ENCODE measurements at places on chromosomes 16 and 17.

- no peak for DNase-seq
These were observed 52.7 kb downstream of the ASIC2 start for GRCh38 chr17:33240362-33240761.

GRCh38 chr17:77393274-77393600 is 252.5 kb downstream of the SEC14L1 start:
- no peak for DNase-seq

GRCh38 chr17:68398691-68399637 is 58.3 kb downstream of the WIPI1 start:
- DNase-seq = no peak

DNA sequence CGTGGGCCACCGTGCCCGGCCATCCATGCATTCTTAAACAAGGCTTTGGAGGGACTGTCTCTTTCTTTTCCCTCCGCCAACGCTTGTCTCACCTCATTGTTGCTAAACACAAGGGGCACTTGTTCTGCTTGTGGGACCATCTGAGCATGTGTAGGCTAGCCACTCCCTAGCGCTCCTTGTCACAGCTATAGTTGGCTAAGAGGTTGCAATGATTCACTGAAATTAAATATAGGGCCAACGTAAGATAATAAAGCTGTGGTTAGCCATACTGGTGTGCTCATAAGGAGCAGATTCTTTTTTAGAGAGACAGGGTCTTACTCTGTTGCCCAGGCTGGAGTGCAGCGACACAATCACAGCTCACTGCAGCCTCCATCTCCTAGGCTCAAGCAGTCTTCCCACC is 41.2 kb downstream of the KIAA0513 start:
- no peak for DNase-seq

DNA sequence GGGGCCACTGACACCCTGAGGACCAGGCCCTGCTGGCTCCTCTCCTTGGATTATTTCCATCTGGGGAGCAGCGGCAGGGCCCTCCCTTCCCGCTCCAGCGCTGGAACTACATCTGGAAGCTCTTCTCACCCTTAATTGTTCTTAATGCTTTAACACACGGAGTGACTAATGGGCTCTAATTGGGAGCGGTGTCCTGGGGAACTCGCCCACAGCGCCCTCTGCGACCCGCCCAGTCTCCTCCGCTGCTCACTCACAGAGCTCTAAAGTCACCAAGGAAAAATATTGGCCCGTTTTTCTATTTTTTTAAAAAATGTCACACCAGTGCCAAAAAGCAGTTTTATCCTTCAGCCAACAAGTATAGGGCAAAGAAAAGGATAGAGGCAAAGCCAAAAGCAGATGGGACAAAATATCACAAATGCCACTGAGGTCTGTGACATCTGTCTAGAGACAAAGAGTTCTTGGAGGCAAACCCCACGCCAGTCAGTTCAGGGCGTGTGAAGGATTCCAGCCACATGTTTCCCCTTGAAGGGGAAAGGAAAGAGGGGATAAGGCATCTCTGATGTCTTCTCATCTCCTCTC is 134.7 kb downstream of the RBFOX3 start:
- no peak for DNase-seq

- DNase-seq = no peak
These were observed 46.1 kb downstream of the ARHGAP17 start for GRCh38 chr16:24969071-24969470.

DNA sequence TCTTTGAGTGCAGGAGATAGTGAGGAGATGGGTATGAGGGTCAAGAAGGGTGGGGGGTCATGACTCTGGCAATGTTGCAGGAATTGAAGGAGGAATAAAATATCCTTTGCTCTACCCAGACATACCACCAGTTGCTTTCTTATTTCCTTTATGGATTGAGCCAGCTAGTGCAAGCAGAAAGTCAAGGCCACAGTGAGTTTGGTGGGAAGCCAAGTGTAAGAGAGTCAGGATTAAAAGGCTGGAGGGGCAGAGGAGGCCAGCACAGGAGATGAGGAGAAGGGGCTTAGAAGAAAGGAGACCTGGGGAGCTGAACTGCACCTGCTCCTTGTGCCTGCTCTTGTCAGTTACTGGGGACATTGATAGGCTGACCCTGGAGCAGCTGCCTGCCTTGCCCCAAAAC is 16.1 kb downstream of the PIRT start:
- DNase-seq = no peak

DNA sequence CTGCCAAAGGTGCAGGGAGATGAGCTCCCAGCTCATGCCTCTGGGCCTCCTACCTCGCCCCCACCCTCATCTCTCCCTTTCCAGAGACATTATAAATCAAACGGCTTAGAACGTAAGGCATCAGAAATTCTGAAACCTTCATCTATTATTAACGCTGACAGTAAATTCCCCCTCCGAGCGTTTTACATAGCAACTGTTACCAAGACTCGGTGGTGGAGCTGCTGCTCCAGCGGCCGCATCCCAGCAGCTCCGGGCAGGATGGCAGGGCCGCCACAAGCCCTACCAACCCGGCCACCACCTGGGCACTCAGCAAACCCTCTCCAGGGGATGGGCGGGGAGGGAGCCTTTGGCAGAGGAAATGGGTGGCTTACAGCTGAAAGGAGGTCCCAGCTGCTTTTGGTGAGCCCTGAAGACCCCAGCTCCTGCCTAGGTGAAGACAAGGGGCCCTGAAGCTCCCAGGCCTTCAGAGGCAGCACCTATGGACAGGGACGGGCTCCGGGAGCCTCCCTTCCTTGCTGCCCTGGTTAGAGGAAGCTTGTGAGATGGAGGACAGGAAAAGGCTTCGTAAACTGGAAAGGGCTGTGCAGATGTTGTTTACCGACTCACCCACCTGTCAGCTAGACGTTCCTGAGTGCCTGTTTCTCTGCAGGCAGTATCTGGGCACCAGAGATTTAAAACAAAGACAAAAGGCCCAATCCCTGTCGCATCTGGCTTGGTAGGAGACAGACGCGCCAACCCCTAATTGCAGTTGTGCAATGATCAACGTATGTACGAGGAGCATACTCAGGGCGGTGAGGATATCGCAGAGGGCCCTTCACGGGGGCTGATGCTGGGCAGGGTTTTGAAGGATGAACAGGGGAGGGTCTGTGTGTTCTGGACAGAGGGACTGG is 76.9 kb downstream of the RAI1 start:
- no peak for DNase-seq

- no peak for DNase-seq
These were observed 68.1 kb upstream of the IRX5 start for GRCh38 chr16:54862529-54862928.

DNA sequence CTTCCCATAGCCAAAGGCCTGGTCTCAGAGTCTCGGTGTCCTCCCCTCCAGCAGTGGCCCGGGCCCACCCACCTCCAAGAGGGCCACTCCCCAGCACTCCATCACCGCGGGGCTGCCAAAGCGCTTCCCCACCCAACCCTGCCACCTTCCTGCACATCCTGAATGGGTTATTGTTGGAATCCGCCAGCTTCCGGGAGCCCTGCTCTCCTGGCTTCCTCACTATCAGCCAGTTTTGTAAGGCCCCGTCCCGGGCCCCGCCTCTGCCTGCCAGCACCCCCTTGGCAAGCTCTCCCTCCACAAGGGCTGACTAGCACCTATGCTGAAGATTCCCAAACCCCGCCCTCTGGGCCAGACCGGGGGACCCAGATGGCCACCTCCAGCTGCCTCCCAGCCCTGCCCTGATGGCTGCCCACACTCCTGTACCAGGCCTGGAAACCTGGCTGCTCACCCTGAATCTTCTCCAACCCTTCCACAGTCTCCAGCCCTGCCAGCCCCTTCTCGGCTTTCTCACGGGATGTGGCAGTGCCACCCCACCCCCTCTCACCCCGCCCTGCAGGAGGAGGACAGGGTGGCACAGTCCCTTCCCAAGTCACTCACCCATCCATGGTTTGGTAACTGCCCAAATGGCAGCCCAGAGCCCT is 14.4 kb downstream of the MYBBP1A start:
- DNase-seq = no peak

DNA sequence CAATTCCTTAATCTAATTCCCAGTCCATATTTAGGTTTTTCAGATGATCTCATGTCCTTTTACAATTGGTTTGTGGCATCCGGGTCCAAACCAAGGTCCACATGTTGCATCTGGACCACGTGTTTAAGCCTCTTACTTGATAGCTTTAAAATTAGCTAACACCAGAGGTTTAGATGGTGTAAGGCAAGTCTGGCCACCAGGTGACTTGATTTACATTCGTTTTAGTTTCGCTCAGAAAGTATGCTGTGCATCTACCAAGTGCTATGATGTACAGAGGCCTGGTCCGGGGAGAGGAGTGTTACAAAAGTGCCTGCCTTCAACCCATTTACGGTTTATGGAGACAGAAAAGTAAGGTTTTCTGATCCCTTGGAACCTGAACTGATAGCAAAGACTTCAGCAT is 878 bp upstream of the DNAJA2 start:
- no peak for DNase-seq

- DNase-seq = no peak
These were observed 49.0 kb downstream of the NT5M start for GRCh38 chr17:17351901-17352781.

GRCh38 chr17:50055055-50055425 is 870 bp upstream of the ITGA3 start:
- no peak for DNase-seq

- no peak for DNase-seq
These were observed 3.0 kb downstream of the KRT27 start for GRCh38 chr17:40779181-40779909.

GRCh38 chr16:73152386-73153125 is 104.6 kb upstream of the ZFHX3 start:
- no peak for DNase-seq

DNA sequence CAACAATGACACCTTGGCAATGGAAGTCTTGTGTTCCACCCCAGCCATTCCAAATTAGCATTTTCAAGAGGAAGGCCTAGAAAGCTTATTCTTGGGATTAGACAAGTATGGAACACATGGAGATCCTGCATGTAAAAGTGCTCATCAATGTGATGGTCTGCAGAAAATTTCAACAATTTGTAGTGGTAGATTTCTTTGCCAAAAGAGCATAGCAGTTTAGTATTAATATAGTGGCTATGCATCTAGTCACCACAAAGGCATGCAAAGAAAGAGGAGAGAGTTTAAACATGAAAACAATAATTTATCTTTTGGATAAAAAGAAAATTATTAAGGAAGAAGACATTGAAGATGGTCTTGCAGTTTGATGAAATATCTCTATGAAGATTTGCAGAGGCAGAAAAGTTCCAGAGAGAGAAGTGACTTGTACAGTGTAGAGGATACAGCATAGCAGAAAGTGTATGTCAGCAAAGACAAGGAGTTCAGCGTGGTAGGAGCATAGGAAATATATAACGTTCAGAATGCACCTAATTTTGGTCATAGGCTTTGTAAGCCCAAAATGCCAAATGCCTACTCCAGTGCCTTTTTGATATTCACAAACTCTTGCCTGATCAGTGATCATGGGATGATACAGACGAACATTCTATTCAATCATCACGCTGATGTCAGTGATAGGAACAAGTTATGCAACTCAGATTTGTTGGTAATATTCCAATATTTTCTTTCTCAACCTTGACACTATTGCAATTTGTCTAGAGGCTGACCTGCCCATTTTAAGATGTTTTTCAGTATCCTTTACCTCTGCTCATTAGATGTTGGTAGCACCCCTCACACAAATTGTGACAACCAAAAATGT is 727.9 kb upstream of the SOX9 start:
- no peak for DNase-seq

DNA sequence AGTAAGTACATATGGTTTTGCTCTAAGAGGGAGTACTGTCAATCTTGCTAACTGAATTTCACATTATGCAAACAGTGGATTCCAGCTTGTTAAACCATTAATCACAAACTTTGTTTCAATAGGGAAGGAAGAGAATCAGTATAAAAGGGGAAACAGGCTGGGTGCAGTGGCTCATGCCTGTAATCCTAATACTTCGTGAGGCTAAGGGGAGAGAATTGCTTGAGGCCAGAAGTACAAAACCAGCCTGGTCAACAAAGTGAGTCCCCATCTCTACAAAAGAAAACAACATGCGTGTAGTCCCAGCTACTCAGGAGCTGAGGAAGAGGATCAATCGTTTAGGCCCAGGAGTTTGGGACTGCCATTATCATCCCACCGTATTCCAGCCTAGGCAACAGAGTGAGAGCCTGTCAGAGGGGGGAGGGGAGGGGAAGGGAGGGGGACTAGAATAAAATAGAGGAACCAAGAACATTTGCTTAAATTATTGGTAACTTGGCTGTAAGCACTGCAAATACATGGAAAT is 65.7 kb downstream of the FBXL20 start:
- DNase-seq = no peak

DNA sequence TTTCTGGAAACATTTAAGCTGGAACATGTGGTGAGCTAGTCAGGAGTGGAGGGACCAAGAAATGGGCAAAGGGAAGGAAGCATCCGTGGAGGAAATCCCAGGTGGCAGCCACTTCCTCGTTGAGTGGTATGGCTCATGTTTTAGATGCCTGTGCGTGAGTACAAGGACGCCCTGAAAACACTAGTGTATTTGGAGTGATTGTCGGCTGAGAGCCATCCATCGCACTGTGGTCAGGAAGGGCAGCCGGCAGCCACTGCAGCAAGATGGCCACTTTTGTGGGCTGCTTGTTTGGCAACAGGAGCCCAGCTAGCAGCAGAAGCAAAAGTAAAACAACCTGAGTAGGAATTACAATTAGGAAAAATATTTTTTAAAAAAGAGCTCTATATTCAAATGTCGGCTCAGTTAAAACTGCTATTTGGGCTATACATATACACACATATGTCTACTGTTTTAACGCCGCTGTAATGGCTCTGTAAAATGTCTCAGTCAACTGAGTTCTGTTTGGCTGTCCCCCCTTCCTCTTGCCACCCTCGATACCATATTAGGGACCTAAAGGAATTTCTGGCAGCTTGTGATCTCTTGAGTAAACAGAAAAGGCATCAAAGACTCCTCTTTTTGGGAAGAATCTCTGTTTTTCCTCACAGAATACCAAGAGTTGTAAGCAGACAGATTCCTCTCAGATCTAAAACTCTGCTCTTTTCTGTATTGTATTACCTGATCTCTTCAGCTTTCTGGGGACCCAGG is 39.2 kb downstream of the BRD7 start:
- DNase-seq = no peak

DNA sequence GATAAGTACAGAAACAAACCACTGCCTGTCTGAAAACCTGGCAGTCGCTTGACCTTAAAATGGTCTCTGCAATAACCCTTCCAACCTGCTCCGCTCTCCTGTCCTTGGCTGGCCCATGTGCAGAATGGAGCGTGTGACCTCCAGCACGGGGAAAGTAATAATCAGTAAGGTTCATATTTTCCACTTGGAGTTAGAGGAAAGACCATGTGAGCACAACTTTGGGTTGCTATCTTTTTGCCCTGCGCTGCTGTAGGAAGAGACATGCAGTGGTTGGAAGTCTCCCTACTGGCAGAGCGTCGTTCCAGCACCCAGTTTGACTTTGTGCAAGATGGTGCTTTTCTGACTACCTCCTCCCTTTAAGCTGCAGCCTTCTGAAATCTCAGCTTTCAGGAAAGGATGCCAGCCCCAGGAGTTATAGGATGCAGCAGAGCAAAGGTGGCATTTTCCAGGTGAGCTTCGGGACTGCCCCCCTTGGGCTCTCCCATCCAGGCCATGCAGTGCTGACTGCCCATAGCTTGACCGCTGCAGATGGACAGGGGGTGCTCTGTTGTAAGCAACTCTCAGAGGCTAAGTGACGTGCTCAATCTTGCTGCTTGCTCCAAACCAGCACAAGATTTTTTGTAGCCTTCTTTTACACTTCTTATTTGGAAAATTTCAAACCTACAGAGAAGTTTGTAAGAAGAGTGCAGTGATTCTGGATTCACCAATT is 110.7 kb upstream of the NOL11 start:
- no peak for DNase-seq

GRCh38 chr17:77390870-77391269 is 250.1 kb downstream of the SEC14L1 start:
- no peak for DNase-seq

Measured in stimulated activated CD4-positive, alpha-beta T cell treated with anti-CD3 and anti-CD28 coated beads, Interleukin-1b, Interleukin-23, amount 100 ng/mL, for 1 hour (primary cell).